Uterus (tissue), 4 donors: ENCODE measurements at places on chromosomes 1 and 21. TPM values are rescaled to one million over a fixed set of nuclear protein-coding genes. Genes with fewer than 3 reads are reported as not detected.

AGBL4 gene
- not detected for total RNA-seq

- no peak for DNase-seq
Observed at GRCh38 chr21:33661146-33661545, 18.8 kb downstream of the ITSN1 start.

DNA sequence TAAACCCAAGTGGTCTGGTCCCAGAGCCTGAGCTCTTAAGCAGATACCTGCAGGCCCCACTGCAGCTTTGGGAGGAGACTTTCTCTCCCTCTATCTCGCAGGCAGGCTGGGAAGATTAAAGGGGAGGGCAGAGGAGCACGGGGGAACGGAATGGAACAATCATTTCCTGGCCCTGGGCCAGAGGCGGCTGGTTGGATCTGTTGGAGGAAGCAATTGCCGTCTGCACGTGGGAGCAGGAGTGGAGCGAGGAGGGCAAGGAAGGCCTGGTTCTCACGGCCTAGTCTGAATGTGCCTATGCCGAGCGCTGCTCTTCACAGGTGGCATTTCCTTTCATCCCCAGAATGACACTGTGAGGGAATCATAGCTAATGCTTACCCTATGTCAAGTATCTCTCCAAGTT lies 23.7 kb downstream of the NKAIN1 start:
- peak; percentile 34 for DNase-seq

DNA sequence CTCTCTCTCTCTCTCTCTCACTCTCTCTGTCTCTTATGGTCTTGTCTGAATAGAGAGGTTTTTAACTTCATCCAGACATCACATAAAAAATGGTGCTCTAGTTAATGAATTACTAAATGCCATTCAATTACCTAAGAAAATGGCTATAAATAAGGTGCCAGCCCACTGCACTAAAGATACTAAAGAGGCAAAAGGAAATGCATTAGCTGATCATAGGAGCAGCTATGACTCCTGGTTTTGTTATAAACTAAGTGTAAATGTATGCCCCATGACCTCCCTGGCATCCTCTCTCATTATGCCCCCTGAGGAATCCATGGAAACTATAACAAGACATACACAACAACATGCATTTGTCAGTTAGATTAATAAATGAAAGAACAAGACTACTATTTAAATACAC lies 57.5 kb upstream of the PDC start:
- no peak for DNase-seq

DNA sequence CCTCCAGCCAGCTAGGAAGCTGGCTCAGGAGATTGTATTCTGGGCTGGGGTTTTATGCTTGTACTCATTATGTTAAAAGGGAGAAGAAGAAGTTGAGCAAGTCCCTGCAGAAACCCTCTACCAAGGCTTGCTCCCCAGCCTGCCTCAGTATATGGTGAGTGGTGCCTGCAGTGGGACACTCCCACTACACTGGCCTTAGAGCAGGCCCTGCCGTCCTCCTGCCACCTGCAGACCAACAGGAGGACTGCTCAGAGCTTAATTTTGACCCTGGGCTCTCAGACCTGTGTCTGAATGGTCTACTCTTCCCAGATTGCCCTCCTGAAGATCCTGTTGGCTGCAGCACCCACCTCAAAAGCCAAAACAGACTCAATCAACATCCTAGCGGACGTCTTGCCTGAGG lies 13.0 kb downstream of the STRIP1 start:
- DNase-seq: no peak
